ENCODE measurements at places on chromosomes 6 and 20.

DNA sequence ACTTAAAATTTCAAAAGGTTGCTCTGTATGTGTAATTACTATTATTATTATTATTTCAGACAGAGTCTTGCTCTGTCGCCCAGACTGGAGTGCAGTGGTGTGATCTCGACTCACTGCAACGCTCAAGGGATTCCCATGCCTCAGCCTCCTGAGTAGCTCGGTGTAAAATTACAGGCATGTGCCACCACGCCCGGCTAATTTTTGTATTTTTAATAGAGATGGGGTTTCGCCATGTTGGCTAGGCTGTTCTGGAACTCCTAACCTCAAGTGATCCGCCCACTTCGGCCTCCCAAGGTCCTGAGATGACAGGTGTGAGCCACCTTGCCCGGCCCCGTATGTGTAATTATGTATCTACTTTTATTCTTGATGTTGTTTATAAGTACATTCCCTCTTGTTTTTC is 65.3 kb upstream of the ZNF217 start:
- DNase-seq: no peak

- no peak for DNase-seq
These were observed 207.4 kb upstream of the ZNF217 start for GRCh38 chr20:53800883-53801604.

DNA sequence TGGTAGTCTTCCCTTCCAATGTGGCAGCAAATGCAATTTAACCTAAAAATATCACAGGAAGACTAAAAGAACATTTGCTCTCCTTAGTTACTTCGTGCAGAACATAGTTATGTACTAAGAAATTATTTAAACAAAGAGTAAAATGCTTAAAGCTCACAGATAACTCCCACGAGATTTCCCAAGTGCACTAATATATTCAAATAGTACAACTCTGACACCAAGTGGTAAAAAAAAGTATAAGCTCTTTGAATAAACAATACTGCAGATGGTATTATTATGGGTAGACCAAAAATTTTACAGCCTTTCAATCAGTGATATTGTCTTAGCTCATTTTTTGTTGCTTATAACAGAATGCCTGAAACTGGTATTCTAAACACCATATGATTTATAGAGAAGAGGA is 52.8 kb upstream of the FILIP1 start:
- no peak for DNase-seq

- no peak for DNase-seq
These were observed 5.8 kb upstream of the SGK1 start for GRCh38 chr6:134323698-134324097.

- DNase-seq: no peak
These were observed 4.0 kb downstream of the IRF4 start for GRCh38 chr6:395432-396125.

GRCh38 chr6:85798931-85799652 is 156.4 kb upstream of the SYNCRIP start:
- DNase-seq: no peak

GRCh38 chr6:142984386-142984785 is 39.4 kb upstream of the HIVEP2 start:
- no peak for DNase-seq

DNA sequence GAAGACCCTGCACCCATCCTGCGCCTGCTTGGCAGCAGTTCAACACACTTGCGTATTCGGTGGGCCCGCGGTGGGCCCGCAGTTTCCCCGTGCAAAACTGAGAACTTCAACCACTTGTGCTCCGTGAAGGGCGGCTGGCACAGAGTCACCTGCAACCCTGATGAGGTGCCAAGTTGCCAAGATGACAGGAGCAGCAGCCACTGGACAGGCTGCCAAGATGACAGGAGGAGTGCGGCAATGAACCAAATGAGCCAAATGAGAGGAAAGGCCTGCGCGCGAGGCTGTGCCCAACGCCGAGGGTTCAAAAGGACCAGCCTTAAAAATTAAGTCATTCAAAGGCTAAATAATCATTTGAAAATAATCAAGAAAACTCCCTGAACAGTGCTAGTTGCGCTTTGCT is 20.1 kb downstream of the DIDO1 start:
- no peak for DNase-seq

DNA sequence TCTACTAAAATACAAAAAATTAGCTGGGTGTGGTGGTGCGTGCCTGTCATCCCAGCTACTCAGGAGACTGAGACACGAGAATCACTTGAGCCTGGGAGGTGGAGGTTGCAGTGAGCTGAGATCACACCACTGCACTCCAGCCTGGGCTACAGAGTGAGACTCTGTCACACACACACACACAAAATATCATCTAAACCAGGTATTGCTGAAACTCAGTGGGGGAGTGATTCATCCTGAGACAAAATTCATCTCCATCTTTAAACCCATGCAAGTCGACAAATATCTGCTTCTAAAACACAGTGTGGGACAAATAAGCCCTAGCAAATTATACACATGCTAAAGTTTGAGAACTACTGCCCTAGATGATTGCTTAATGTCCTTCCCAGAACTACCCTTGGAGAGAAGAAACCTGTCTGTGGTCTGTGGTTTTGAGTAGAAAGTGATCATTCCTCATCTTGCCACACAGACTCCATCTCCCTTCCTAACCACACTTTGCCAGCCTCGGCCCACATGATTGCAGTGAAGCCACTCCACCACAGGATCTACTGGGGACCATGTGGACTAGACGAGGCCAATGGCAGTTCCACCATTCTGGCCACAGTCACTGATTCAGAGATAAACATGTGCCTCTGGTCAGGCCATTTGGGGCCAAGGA is 130.3 kb downstream of the OPRM1 start:
- DNase-seq: peak; percentile 11

GRCh38 chr6:133613211-133613610 is 275.7 kb upstream of the TCF21 start:
- DNase-seq: no peak

- DNase-seq: no peak
These were observed 203.1 kb downstream of the UBE3D start for GRCh38 chr6:82862543-82862942.

Data from CD4-positive, alpha-beta T cell treated with Interleukin-10 for 1 hour (primary cell).